ENCODE measurements at places on chromosomes 7 and 10.

GRCh38 chr7:46386428-46387399 is 465.6 kb upstream of the IGFBP3 start:
- no peak for DNase-seq

- DNase-seq = no peak
These were observed 104.3 kb downstream of the KCNMA1 start for GRCh38 chr10:77533146-77533886.

DNA sequence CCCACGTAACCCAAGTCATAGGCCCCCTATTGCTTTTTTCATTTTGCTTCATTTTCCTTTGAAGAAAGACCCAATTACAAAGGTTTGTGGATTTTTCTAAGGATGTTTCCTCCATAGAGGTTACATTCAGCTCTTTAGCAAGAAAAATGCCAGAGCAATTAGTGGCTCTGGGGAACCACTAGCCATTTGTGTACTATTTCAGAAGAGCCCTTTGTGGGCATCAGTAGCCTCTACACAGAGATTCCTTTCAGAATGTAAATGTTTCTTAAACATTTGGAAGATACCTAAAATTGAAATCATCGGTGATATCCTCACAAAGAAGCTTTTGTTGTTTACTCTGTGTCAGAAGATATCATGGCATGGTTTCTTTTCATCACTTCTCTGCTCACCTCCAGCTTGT is 291.0 kb upstream of the KMT2E start:
- DNase-seq = no peak

GRCh38 chr7:131945313-131945911 is 389.0 kb upstream of the PODXL start:
- DNase-seq = no peak
